ENCODE measurements at places on chromosomes 7 and 10.

DNA sequence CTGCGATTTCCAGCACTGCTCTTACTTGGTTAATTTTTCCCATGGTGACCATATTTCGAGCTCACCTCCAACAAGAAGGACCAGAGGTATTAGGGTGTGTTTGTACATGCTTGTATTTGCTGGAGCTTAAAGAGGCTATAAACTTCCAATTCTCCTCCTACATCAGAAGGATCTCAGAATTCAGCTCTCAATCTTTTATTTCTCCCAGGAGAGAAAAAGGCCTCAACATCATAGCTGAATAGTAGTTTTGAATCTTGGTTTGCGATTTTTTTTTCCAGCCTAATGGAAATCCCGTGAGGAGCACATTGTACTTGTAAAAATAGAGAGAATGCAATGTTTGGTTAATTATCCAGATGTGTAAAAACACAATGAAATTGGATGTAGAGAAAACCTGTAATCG, 69.7 kb downstream of the CPVL start:
- DNase-seq: no peak

DNA sequence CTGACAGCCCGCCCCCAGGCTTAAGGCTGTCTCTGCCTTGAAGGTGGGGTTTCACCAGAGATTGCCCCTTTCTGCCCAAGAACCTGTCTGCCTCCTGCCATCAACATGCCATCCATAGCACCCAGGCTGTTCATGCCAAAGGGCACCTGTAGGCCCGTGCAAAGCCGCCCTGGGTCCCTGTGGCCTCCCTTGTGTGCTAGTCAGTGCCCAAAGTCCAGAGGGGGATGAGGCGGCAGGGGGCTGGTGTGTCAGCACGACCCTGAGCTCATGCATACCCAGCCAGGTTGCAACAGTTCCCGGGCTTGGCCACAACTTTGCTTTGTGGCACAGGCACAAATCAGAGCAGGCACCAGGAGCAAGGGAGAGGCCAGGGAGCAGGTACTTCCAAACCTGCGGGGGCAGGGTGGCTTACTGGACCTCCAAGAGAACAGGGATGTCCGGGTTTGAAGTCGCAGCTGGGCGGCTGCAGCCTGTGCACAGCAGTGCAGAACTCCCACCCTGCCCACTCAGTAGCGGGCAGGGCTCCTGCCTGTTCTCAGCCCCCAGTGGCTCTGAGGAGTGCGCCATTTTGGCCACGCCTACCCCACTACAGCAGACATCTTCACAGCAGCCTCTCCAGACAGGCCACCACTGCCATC, 671.1 kb upstream of the GRM3 start:
- DNase-seq: no peak

GRCh38 chr10:111698711-111699110, 484.9 kb downstream of the GPAM start:
- DNase-seq: no peak

- no peak for DNase-seq
Observed at GRCh38 chr7:157526005-157526912, 189.5 kb downstream of the DNAJB6 start.

DNA sequence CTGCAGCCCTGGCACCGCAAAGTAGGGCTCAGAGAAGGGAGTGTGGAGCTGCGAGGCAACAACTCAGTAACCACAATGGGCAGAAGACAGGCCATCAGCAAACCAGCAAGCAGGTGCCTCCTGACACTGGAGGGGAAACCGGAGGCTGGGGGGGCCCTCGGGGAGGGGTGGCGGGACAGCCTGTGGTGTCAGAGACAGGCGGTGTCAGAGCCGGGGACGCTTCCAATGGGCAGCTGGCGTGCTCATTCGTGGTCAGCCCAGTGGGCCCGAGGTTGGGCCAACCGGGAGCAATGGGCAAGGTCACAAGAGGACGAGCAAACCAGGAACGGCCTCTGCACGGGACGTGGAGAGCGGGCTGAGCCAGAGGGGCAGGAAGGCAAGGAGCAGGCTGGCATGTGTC, 158.1 kb downstream of the MAD1L1 start:
- no peak for DNase-seq

DNA sequence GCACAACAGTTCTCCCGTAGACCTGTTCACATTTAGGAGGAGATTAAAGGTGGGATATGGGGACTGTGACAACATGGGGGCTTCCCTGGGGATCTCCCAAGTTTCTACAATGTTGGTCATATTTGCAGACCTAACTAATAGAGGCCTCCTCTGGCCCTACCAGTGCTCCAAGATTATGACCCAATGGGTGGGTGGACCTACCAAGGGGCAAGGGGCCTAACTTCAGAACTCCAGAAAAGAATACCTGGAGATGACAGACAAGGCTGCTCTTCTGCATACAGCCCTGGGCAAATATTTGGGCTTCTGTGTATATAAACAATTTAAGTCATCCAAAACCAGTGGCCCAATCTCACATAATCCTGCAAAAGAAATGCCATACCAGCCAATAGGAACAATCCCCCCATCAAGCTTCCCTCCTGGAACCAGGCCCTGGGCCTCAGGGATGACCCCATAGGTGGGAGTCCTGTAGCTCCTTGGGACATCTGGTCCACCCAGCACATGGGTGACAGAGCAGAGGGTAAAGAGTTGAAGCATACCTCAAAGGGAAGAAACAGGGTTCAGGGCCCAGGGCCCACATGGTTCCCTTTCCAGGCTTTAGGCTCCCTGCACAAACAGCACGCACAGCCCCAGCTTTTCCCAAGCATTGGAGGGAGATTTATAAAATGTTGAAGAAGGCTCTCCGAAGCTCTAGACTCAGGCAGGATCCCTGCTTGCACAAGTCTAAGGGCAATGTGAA, 86.1 kb upstream of the CHST15 start:
- no peak for DNase-seq
